ENCODE measurements at places on chromosomes 1 and 21. TPM values are rescaled to one million over a fixed set of nuclear protein-coding genes. Genes with fewer than 3 reads are reported as not detected.

DNA sequence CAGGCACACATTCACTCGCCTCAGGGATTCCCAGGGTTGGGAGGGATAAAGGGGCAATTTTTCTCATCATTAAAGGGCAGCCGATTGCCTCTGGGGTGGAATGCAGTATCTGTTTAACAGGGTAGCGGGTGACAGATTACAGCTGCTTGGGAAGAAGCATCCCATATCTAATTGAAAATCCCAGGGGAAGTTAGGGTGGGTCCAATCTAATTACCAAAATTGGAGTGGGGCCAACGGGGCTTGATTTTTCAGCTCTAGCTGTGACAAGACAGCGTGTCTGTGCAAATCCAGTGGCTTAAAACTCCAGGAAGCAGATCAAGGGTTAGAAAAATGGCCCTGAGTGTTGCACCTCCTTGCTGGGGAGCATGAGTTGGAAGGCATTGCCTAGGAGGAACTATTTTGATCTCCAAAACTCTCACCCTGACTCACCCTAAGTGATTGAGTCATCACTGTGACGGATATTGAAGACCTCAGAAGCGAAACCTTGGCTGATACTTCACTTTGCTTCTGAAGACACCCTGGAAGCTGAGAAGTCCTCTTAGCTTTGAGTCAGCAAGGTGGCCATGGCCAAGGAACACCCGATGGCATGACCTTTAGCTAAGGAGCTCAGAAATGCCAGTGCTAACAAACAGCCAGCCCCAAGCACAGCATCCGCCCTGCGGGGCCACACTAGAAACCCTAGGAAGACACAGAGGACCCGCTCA is 46.0 kb downstream of the GRHL3 start:
- DNase-seq: no peak

DNA sequence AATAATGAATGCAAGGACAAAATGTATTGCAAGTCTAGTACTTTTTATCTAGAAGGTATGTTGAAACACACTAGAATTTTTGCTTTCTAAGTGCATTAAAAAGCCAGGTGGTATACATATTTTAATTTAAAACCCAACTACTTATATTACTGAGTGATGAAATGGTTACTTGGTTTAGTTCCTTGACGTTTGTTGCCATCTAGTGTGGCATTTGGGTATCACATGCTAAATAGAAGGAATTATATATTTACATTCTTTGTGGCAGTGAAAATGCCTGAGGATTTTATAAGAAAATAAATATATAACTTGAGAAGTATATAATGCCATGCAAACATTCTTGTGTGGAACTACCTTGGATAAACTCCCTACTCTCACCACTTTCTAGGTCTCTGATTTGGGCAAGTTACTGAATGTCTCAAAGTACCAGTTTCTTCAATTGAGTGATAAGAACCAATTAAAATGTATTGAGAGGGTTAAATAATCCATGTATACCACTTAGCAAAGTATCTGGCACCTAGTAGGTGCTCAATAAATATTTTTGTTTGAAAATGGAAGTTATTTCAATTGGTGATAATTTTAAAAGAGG is 69.6 kb downstream of the SDCCAG8 start:
- DNase-seq: no peak

GRCh38 chr1:29176576-29176975 is 5.1 kb downstream of the SRSF4 start:
- no peak for DNase-seq

Gene TEDDM1
- 0.13 TPM for polyA plus RNA-seq

Gene OR2T1
- polyA plus RNA-seq: not detected

GRCh38 chr1:151892190-151892589 is 17.1 kb downstream of the THEM4 start:
- no peak for DNase-seq

- DNase-seq: no peak
Observed at GRCh38 chr1:28766532-28767183, 29.9 kb downstream of the YTHDF2 start.

DNA sequence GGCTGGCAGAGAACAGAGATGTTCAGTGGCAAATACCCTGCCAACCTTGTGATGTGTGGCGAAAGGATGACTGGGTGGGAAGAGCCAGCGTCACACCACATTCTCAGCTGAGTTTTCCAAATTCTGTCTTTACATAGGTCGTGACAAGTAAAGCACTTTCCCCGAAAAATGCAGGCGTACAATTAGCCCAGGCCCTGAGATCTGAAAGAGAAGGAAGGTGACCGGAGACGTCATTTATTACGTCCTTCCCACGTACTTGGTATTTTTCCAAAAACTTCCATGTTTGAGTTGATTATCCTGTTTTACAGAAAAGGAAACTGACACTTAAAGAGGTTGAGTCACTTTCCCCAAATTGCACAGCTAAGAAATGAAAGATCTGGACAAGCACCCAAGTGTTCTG is 413.3 kb downstream of the PRDM2 start:
- DNase-seq: no peak

Gene TMEM61
- polyA plus RNA-seq: 0.68 TPM

Gene PGBD5
- 7.8 TPM for polyA plus RNA-seq

DNA sequence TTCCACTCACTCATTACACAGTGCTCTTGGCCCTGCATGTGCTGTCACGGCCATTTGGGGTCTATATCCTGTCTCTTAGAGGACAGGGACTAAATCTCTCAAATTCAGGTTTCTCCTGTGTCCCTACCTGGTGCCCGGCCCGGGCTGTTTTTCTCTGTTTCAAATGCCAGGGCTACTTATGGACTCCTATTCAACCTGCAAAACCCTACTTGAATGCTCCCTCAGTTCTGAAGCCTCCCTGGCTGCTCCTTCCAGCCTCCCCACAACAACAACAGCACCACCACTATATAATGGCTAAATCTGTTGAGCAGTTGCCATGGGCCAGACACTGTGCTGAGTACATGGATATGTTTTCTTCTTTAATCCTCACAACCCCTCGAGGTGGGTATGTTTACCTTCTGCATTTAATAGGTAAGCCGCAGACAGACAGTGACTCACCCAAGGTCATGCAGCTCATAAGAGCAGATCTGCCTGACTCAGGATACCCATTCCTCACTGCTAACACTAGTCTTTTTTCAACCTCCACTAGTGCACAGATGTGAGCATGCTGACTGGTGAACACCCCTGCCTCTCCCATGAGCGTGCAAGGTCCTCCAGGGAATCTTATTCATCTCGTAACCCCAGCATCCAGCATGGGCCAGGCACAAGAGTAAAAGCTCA is 29.9 kb downstream of the DHRS3 start:
- DNase-seq: no peak

Gene PSMG1
- 39.6 TPM for polyA plus RNA-seq

- DNase-seq: no peak
Observed at GRCh38 chr1:94468708-94469107, 50.5 kb downstream of the ABCD3 start.

- DNase-seq: no peak
Observed at GRCh38 chr21:19999369-20000272, 998.6 kb upstream of the NCAM2 start.

GRCh38 chr1:24702511-24703293 is 42.5 kb upstream of the CLIC4 start:
- DNase-seq: no peak

- no peak for DNase-seq
Observed at GRCh38 chr21:44260066-44260465, 1.6 kb downstream of the DNMT3L start.

Gene CFHR3
- polyA plus RNA-seq: 0.18 TPM

- DNase-seq: no peak
Observed at GRCh38 chr1:229757226-229757625, 131.2 kb downstream of the URB2 start.

DNA sequence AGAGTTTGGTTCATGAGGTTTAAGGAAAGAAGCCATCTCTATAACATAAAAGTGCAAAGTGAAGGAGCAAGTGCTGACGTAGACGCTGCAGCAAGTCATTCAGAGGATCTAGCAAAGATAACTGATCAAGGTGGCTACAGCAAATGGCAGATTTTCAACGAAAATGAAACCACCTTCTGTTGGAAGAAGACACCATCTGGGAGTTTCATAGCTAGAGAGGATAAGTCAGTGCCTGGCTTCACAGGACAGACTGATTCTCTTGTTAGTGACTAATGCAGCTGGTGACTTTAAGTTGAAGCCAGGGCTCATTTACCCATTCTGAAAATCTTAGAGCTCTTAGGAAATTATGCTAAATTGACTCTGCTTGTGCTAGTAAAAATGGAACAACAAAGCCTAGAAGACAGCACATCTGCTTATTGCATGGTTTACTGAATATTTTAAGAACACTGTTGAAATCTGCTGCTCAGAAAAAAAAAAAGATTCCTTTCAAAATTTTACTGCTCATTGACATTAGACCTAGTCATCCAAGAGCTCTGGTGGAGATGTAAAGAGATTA is 10.5 kb downstream of the MAEL start:
- DNase-seq: no peak

DNA sequence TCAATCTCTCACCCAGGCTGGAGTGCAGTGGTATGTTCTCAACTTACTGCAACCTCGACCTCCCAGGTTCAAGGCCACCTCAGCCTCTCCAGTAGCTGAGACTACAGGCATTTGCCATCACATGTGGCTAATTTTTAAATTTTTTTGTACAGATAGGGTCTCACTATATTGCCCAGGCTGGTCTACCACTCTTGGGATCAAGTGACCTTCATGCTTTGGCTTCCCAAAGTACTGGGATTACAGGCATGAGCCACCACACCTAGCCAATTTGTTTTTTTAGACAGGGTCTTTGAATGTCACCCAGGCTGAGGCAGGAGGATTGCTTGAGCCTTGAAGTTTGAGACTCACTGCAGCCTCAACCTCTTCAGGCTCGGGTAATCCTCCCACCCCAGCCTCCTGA is 10.2 kb upstream of the USP48 start:
- DNase-seq: no peak

Gene NCF2
- polyA plus RNA-seq: 3.2 TPM

Gene AMPD1
- polyA plus RNA-seq: not detected

DNA sequence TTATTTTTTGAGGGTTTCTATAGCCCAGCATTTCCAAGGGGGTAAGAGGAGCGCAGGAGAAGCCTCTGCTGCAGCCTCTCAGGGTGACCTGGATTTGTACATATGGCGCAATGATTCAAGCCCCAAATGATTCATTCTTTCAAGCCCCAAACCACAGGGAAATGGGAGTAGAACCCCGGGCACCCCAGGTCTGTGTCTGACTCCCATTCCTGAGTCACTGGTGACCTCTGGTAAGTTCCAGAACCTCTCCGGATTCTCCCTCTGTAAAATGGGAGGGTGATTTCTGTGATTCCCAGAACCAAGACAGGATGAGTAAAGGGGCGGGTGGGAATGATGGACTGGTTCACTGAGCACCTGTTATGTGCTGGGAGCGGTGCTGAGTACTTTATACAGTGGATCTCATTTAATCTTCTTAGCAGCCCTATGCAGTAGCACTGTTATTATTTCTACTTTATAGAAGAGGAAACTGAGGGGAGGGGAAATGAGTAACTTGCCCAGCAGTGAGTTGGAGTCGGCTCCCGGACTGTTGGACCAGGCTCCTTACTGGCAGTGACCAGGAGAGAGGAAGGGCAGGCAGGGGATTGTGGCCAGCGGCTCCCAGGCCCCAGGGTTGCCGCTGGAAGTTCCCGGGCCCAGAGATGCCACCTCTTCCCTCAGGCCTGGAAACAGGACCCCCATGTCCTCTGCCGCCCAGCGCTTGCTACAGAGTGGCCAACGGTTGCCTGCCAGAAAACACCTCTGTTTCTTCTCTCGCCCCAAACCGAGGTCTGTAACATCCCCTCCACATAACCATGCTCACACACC is 20.3 kb upstream of the SLC26A9 start:
- no peak for DNase-seq

Gene NUF2
- polyA plus RNA-seq: 27.4 TPM

Gene MATN1
- 0.57 TPM for polyA plus RNA-seq

Gene SORT1
- 60.4 TPM for polyA plus RNA-seq

DNA sequence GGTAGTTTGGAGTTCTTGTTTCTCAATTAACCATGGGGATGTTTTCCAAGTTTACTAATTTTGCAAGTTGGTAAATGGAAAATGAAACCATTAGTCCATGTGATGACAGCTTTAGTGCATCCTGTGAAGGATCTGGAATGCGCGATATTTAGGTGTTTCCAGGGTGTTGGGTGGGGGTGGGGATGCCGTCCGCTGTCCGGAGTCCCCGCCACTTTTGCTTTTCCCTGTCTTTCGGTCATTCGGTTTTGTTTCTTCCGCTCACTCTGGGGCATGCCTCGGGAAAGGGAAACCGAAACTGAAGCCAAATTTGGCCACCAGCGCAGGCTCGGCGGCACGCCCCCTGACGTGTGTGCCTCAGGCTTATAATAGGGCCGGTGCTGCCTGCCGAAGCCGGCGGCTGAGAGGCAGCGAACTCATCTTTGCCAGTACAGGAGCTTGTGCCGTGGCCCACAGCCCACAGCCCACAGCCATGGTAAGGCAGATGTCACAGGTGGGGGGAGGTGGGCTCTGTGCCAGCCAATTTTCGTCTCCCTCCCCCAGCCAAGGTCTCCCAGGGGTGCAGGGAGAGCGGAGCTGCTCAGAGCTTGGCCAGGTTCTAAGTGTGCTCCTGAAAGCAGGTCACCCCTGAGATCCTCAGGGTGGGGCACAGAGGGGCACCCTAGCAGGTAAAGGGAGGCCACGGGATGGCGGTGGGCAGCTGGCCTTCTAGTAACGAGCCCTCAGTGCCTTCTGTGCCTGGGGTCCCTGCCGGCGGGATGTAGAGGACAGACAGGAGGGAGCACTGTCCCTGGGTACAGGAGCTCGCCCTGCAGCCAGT is at the start of gene ISG15:
ISG15 (plus strand) TSS at position 393 of the 817 bp plus-strand sequence; CDS start at position 470, 77 bp downstream.
- DNase-seq: peak; percentile 79

DNA sequence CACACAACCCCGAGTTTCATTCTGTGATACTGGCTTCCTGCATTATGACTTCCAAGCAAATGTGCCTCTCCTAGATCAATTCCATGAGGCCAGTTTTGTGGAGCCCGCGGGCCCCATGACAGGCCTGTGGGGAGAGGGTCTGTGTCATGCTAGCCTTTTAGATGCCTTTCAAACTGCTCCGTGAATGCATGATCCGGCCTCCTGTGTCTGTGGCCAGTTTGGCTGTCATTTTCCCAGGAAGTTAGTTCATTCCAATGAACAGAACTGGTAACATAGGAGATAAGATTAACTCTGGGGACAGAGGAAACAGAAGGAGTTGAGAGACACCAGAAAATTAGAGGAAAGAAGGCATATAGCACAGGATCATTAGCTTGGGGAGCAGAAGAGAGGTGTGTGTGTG is 3.2 kb downstream of the FNDC7 start:
- DNase-seq: no peak

DNA sequence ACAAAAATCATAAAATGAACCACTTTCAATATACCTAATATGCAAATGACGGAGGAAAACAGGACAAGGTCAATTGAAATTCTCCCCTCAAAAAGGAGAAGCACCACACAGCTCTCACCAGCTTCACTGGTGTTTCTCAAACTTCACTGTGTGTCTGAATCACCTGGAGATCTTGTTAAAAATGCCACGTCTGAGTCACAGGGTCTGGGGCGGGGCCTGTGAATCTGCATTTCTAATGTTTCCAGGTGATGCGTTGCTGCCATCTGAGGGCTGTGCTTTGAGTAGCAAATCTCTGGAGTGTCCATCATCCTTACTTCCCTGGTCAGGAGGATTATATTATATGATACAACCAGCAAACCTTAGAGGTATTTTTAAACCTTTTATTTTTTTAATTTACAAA is 9.0 kb downstream of the CLDN19 start:
- no peak for DNase-seq

Gene SERPINC1
- polyA plus RNA-seq: 0.56 TPM

Gene S100A14
- polyA plus RNA-seq: 22.1 TPM

- DNase-seq: no peak
Observed at GRCh38 chr1:57124768-57125446, 159.1 kb upstream of the C8B start.

Gene THRAP3
- polyA plus RNA-seq: 147 TPM
